AG10803 (cell line): ENCODE measurements at places on chromosomes 16 and 17.

DNA sequence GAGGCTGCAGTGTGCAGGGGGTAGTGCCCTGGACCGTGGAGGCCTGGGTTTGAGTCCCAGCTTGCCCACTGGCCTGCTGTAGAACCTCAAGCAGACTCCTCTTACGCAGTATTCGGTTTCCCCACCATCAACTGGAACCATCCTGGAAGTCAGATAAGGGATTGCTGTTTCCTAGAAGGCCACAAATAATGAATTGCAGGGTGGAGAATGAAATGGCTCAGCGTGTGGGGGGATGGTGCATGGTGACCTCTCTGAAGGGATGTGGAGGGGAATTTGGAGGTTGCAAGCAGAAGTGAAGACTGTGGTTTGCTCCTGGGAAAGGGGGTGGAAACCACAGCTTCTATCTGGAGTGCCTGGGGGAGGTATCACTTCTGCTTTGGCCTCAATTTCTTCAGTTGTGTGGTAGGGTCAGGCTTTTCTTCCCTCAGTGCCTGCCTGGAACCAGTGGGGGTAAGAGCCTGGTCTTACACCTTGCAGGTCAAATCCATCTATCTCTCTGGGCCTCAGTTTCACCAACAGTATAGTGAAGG, 1.7 kb downstream of the ADGRG5 start:
- no peak for DNase-seq

- no peak for DNase-seq
Measured at GRCh38 chr17:76968707-76969597, 100.7 kb downstream of the MGAT5B start.

GRCh38 chr16:20348365-20349185, 3.9 kb downstream of the UMOD start:
- DNase-seq, result no peak

DNA sequence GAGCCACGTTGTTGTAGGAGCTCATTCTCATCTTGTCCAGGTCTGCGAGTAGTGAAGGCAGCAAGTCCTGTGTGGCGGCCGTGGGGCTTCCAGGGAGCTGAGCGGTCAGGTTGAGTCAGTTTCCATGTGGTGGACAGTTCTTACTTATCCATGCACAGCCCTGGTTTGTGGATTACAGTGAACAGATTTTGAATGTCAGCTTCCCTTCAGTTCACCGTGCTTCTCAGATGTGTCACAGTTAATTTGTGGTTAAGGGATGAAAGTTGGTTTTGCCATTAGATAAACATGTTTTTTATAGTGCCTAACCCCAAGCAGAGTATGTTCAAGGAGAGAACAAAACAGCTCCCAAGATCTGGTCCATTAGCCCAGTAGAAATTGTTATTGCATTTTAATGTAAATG, 103.1 kb downstream of the RPTOR start:
- DNase-seq, result peak; percentile 88

DNA sequence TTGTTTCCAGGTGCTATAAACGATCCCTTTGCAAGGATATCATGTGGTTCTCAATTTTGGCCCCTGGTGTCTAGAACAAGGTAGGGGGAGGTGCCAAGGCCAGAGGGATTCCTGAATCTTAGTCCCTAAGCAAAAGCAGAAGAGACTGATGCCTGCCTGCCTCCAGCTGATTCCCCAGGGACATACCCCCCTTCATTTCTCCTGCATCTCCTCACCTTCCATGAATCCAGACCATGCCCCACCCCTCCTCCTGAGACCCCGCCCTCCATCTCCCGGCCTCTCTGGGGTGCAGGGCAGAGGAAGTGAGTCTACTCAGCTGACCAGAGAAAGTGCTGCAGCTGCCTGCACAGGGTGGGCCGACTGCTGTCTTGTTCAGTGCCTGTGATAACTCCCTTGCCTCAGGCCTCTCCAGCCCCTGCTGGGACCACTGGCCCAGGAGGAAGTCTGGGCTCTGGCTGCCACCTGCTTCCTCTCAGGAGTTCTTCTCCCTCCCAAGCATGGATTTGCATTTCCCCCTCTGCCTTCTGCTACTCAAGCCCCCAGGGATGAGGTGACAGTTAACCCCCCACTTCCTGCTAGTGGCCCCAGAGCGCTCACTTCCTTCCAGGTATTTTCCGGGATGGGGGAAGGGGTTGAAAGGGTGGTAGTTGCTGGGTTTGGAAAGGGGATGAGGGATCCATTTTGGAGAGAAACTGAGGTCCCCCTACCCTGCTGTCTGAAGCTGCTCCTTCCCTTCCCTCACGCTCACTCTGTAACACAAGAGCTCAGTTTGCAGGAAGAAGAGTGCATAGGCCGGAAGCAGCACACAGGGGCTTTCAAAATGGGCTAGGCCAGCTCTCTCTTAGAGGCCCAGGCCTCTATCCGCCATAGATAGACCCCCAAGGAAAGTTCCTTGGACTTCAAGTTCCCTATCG, 10.5 kb upstream of the TSPOAP1 start:
- peak; percentile 80 for DNase-seq

DNA sequence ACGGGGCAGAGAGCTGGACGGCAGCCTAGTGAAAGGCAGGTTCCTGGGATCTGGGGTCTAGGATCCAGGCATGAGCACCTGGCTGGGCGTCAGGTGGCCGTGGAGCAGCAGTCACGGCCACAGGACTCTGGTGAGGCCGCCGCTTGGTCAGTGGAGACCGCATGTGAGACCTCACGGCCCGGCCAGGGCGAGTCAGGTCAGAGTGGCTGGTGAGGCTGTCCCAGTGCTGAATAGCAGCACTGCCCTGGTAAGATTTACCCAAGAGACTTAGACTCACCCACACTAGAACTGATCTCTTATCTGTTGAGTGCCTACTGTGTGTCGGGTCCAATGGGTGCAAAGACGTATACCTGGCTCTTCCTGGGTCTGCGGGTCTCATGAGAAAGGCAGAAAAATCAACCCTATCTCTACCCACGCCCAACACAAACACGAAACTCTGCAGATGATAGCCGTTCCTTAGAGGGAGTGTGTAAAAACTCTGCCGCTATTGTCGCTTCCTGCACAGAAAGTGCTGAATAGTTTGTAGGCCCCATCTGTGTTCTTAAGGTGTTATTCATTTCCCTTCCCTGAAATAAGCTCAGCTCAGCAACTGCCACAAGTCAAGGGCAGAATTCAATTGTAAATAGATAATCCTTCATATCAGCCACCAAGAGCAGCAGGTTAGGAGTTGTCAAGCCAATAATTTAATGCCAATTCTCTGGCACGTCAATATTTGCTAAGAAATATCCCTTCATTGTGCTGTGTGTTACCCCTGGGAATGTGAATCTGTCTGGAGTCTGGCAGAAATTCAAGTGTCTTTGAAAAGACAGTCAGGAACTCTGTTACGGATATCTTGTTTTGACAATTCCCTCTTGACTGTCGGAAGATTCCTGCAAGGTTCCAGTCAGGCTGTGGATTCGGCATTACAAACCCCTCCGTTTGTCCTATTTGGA, 240.0 kb downstream of the NTN1 start:
- no peak for DNase-seq

GRCh38 chr17:41904242-41904841, 14.4 kb downstream of the ACLY start:
- DNase-seq, result no peak

DNA sequence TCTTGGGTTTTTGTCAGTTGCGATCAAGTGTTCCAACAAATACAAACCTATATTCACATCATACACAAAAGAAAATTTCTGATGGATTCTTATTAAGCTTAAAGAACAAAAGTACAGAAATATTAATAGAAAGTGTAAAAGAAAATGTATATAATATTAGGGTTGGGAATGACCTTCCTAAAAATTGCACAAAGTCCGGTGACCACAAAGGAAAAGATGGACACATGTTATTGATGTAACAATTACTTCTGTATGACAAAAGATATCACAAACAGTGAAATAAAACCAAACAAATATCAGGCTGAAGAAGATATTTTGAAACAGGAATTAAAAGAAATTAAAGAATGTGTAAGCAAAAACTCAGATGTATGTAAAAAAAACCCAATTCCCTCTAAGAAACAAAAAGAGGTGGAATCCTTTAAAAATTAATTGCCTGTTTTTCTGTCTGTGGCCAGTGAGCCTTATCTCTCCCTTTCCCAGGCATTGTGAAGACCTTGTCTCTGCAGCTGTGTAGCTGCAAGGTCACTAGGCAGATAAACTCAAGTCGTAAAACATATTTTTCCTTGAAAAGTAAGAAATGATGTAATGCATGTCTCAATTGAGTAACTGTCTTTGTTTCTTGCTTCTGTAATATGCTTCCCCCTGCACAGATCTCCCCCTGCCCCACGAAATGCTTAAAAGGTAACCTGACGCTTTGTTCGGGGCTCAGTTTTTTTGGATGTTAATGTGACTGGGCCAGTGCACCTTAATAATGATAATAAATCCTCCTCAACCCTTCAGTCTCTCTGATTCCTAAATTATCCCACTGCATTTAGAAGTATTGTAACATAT, 2.8 kb downstream of the ST6GALNAC1 start:
- DNase-seq, result no peak

GRCh38 chr17:1873418-1873817, 43.6 kb downstream of the RPA1 start:
- DNase-seq, result no peak

GRCh38 chr16:4309102-4309832, 6.6 kb upstream of the GLIS2 start:
- no peak for DNase-seq

GRCh38 chr17:41917679-41918313, 955 bp downstream of the ACLY start:
- DNase-seq, result no peak

- DNase-seq, result no peak
Measured at GRCh38 chr16:68626557-68626956, 18.6 kb upstream of the CDH3 start.

DNA sequence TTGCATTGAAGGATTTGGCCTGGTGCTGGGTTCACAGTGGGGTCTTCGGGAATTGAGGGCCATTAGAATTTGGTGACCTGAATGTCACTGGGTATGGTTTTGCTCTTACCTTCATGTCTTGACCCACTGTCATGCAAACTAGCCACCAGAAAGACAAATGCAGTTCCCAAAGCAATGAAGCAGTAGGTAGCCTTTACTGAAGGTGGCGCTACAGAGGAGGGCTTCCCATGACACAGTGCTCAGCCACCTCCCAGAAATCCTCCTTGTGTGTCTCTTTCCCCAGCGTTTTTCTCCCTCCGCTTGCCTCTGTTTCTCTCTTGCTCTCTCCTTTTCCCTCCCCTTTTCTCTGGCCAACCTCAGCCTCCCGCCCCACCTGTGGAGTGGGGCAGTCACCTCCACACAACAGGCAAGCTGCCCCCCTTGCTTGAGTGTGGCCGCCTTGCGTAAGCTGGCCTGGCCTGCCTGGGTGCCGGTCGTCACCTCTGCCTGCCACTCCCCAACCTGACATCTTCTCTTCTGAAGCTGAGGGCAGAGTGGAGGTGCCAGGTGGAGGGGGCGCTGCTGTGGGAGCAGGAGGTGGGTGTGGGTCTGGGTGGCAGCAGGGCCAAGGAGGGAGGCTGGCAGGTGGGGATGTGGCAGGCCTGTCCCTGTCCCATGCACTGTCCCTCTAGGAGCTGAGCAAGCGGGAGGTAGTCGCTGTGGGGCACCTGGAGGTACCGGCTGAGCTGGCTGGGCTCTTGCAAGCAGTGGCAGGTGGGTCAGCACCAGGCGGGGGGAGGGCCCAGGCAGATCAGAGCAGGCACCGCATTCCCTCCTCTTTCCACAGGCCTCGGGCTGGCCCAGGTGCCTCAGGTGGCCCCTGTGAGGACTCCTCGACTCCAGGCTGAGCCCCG, 34.7 kb downstream of the MYO15A start:
- DNase-seq, result no peak

DNA sequence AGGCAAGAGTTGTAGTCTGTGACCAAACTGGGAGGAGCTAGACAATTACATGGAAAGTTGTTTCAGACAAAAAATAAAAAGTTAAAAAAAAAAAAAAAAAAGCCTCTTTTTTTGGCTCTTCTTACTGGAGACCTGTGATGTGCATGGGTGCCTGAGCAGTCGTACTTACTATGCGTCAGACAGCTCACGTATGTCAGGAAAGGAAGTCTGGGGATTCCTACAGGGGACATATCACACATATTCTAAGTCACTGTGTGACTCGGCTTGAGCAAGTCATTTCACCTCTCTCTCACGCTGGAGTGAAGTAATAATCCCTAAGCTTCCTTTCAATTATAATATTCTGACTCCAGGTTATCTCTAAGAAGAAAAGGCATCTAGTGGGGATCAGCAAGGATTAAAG, 6.0 kb downstream of the SLFN14 start:
- no peak for DNase-seq

GRCh38 chr16:24543949-24544348, 4.6 kb downstream of the RBBP6 start:
- no peak for DNase-seq

GRCh38 chr17:62882284-62882683, 74.2 kb upstream of the MARCHF10 start:
- no peak for DNase-seq

GRCh38 chr17:54944796-54945195, 23.7 kb downstream of the COX11 start:
- peak; percentile 71 for DNase-seq

- no peak for DNase-seq
Measured at GRCh38 chr16:9521749-9522370, 430.4 kb downstream of the HAPSTR1 start.

DNA sequence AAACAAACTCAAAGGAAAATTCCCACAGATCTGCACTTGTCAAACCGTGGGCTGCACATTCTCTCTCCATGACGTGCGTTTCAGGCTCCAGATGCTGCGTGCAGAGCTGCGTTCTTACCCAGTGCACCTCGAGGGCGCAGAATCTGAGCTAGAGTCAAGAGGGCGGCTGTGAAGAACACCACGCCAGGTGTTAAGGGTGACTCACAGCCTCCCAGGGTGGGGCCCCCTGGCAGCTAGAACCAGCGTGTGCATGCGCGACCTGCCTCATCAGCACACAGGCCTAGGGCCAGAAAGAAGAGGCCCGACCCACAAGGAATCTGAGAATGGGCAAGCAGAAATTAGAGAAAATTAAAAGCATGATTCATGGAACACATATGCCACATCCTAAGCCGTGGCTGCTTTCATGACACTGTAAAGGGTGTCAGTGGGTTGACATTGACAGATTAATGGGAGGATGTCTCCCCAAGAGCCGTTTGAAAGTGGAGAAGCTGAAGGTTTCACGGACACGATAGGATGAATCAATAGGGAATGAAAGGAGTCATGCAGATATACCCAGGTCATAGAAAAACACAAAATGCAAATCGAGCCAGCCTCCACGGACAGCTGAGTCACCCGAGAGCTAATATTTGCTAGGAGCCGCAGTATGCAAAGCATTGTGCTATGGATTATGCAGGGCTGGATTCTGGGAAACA, 29.0 kb downstream of the MARCHF10 start:
- peak; percentile 96 for DNase-seq

DNA sequence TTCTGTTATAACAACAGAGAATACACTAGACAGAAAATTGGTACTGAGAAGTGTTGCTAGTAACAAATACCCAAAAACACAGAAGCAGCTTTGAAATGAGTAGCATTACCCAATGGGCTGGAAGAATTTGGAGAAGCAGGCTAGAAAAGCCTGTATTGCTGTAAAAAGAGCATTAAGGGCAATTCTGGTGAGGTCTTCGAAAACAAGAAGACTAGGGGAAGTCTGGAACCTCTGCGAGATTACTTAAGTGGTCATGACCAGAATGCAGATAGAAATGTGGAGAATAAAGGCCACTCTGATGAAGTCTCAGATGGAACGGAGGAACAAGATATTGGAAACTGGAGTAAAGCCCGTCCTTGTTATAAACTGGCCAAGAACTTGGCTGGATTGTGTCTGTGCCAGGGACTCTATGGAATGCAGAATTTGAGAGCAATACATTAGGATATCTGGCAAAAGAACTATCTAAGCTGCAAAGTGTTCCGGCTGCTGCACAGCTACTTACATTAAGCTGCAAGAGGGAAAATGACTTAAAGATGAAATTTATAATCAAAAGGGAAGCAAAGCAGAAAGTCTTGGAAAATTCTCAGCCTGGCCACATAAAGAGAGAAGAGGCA, 44.9 kb upstream of the PEMT start:
- no peak for DNase-seq

GRCh38 chr17:28115046-28115445, 72.6 kb downstream of the NLK start:
- DNase-seq, result no peak
